ENCODE measurements at places on chromosomes 4 and X.

DNA sequence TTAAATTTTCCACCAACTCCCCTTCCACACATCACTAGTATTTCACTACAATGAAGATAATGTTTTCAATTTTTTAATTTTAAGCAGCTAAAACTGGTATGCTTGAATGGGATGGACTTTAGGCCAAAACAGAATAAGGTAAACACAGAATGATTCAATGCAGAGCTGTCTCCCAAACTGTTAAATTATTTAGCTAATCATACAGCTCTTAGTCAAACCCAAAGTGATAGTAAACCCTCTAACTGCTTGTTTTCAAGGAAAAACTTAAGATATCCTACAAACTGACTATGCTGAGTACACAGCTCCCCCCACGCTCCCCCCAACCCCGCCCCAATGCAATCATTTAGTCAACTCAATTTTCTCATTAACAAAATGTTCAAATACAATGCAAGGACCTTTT, 30.2 kb downstream of the CNOT6L start:
- DNase-seq: no peak

DNA sequence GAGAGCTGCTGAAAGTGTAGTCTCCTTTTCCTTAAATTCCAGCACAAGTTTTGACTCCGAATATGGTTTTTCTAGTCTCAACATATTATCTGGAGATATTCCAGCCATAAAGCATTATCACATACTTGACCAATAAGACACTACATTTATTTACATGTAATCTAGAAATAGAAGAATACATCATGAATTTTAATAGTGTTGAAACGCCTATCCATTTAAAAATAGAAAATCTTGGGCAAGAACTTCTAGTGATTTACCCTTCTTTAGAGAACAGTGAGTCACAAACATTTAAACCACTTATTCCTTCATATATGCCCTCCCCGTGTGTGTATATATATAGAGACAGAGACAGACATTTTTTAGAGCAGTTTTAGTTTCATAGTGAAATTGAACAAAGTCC, 161.5 kb downstream of the SOWAHB start:
- DNase-seq: no peak

- no peak for DNase-seq
Measured at GRCh38 chr4:27881705-27882104, 1021.1 kb downstream of the STIM2 start.

- no peak for DNase-seq
Measured at GRCh38 chr4:39846120-39846519, 131.6 kb downstream of the PDS5A start.

DNA sequence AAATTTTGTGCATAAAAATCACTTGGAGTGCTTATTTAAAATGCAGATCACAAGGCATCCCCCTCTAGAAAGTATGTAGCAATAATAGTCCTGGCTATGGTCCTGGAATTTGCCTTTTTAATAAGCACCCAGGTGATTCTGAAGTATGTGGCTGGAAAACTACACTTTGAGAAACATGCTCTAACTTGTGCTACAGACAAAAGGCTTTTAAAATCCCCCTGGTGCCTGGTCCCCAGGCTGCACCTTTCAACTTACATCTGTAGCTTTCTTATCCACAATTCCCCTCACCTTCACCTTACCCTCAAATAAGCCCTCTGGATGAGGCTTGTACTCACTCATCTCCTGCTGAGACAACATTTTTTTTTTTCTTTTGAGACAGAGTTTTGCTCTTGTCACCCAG, 21.1 kb downstream of the ART3 start:
- DNase-seq: no peak

GRCh38 chr4:85642356-85643100, 167.6 kb downstream of the ARHGAP24 start:
- no peak for DNase-seq

Data from stimulated activated CD8-positive, alpha-beta memory T cell treated with anti-CD3 and anti-CD28 coated beads, Interleukin-7, amount 100 ng/mL, for 1 hour (primary cell).